ENCODE measurements at places on chromosomes 1 and 21.

- DNase-seq = no peak
Observed at GRCh38 chr1:68969441-68969840, 472.6 kb upstream of the DEPDC1 start.

GRCh38 chr1:11174261-11174942, 14.8 kb upstream of the ANGPTL7 start:
- DNase-seq = no peak

GRCh38 chr1:165826565-165827267, 698 bp upstream of the UCK2 start:
- DNase-seq = no peak

GRCh38 chr1:232029315-232029714, 402.7 kb downstream of the DISC1 start:
- no peak for DNase-seq

- no peak for DNase-seq
Observed at GRCh38 chr1:76891931-76892622, 24.8 kb downstream of the ST6GALNAC5 start.

- no peak for DNase-seq
Observed at GRCh38 chr1:45857101-45857700, 53.8 kb downstream of the MAST2 start.

GRCh38 chr1:110465038-110465813, 14.3 kb downstream of the PROK1 start:
- no peak for DNase-seq

DNA sequence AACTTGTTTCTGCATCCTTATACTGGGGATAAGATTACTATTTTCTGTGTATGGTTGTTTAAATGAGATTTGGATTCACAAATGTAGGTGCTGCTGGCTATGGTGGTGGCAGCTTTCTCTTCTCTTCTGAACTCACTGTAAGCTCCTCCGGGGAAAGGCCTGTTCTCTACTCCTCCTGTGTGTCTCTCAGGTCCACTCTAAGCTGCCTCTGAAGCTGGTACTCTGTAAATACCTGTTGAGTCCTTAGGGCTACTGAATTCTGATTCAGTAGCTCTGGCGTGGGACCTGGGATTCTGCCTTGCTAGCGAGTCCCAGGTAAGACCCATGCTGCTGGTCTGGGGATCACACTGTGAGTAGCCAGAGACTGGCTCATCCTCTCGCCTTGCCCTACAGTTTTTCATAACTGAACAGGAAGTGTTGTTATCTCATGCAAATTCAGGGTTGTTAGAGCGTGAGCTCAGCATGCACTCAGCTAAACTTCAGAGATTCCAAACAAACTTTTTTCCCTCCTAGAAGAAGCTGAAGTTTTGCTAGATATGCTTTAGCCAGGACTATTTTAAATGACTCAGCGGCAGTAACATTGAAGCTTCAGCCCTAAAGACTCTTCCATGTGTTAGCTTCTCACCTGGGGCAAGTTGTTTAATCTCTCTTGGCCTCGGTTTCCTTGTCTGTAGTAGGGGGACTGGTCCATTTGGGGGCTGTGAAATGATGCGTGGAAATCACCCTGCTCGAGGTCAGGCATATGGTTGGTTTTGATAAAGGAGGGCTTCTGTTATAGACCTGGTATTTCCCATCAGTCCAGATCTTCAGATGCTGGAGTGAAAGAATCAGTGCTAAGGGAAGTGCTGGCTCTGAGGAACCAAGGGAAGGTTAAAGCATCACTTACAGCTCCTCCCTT, 271.5 kb upstream of the TMEM51 start:
- no peak for DNase-seq

- DNase-seq = no peak
Observed at GRCh38 chr1:150111670-150112069, 38.0 kb upstream of the PLEKHO1 start.

GRCh38 chr1:64624218-64624713, 120.6 kb upstream of the RAVER2 start:
- DNase-seq = no peak

DNA sequence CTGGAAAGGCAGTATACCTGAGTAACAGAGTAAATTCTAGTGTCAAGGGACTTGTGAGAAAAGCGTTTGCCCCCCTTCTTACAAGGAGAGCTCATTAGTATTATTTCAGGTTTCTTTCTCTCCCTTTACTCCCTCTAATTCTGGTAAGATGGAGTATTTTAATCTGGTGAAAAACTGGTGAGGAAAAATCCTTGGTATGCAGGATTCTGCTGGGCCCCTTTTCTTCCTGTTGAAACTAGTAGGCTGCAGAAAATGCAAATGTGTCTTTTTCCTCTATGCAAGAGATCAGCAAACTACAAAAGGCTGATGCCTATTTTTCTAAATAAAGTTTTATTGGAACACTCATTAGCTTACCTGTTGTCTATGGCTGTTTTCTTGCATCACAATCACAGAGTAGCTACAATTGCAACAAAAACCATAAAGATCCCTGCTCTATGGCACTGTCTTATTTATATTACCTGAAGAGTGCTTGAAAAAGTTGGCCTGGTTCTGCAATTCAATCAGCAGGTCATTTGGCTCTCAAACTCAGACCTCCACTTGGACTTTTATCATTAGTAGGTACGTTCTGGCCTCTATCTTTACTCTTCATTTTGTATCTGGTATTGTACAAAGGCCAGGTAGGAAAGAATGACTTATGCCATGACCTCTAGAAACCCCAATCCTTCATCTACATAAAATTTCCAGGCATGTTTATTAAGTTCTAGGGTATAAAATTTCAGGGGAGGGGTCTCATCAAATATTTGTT, 109.6 kb downstream of the AKT3 start:
- DNase-seq = no peak

DNA sequence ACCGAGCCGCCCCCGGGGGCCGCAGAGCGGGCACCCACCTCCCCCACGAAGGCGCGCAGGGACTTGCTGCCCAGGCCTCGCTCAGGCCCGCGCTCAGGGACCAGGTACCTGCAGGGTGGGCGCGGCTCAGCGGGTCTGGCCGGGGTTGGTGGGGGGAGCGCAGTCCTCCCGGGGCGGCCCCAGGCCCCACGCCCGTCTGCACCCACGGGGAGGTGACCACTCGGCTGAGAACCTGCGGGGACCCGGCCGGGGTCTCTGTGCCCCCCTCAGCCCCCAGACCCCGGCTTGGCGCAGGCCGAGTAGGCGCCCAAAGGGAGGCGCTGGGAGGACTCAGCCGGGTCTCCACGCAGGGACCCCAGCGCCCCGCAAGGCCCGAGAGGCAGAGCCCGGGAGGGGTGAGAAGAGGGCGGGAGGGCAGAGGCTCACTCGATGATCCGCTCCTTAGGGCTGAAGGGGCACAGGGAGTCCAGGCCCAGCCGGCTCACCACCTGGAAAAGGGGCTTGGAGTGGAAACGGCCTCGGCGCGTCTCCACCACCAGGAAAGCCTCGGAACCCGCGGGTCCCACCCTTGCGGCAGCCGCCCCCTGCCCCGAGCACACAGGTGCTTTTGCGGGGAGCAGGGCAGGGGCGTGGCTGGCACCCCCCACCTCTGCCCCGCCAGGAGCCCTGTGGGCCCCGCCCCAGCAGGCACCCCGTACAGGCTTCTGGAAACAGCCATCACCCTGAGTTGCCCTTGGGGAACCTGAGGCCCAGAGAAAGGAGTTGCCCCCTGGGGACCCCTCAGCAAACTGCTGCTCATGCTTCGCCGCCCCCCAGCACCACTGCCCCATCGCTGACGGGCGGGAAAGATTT, 9.3 kb downstream of the FTCD start:
- no peak for DNase-seq

DNA sequence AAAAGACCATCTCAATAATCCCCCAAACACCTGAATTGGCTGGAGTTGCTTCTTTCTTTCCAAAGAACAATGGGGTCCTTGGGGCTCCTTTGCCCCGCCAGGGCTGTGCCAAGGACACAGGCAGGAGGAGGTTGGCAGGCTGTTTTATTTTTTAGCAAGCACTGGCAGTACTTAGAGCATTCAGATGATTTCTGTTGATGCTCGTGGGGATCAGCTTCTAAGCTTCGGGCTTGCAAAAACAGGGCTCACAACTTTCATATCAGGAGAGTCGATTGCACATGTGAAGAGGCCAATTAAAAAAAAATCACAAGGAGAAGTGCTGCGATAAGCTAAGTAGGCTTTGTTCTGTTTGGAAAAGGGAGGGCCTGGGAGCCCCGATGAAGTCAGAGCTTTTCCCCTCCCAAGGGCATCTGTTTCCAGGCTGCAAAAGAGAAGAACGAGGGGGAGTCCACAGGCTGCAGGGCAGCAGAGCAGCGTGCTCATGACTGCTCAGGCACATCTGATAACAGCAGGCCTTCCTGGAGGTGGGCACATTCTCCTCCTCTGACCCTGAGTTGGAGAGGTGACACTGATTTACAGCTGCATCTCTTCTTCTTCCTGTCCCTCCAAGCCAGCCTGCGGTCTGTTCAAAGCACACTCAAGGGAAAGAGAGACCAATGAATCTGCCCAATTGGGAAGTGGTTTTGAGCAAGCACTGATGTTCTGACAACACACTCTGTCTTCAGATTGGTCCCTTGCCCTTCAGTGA, 27.3 kb upstream of the BCAR3 start:
- DNase-seq = no peak

DNA sequence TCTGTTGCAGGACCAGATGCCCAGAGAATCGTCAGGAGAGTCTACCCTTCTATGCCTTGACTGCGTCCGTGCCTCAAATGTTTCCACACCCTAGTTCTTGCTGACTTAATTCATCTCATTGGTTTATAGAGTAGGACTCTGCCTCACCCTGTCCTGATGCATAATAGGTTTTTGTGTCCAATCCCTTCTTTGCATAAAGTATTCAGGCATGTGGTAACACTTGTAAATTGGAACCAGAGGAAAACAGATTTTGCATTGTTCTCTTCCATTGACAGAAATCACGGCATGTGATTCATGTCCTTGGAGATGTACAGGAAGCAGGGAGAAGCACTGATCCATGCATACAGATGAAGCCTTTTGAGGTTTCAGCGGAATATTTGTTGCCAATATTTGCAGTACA, 29.5 kb downstream of the PLPPR5 start:
- no peak for DNase-seq

- DNase-seq = no peak
Observed at GRCh38 chr1:245031041-245031440, 123.7 kb upstream of the KIF26B start.

DNA sequence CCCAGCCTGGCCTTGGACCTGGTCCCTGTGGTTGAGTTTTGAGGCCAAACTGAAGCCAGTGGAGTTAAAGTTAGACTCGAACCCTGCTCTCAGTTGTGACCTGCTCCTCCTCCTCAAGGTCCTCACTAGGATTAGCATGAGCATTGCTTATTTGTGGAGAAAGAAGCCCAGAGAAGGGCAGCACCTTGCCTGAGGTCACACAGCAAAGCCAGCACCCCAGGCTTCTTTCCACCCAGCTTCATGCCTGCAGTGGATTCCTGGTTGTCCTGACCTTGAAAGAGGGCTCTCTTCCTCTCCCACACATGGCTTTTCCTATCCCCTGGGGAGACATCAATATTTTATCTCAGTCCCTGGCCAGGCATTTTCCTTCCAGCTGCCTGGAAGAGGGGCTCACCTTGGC, 2.8 kb downstream of the LDLRAP1 start:
- DNase-seq = no peak

- no peak for DNase-seq
Observed at GRCh38 chr1:151294742-151295462, 12.8 kb downstream of the ZNF687 start.

- no peak for DNase-seq
Observed at GRCh38 chr1:68093737-68094136, 43.3 kb upstream of the DIRAS3 start.

- no peak for DNase-seq
Observed at GRCh38 chr1:216804111-216804510, 80.9 kb upstream of the ESRRG start.
